NK-92 treated with Interleukin-12 subunit alpha and Interleukin-12 subunit beta, amount 100 ng/mL, for 24 hours (cell line): ENCODE measurements at places on chromosomes 6 and 20.

DNA sequence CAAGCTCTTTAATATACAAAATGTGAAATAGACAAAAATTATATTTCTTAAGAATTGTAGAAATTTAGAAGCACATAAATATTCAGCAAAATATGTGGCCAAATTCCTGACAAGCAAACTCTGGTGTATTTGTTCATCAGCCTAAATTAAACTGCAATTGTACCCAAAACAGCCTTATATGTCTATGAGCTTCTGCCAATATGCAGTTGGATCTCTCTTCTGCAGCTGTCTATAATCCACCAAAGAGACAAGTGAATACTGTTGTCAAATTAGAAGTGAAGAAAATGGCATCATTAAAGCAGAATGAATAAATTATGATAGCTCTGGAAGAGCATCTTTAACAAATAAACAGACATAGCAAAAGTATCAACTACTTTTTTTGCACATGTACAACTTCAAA, 755.7 kb downstream of the GRIK2 start:
- no peak for DNase-seq

DNA sequence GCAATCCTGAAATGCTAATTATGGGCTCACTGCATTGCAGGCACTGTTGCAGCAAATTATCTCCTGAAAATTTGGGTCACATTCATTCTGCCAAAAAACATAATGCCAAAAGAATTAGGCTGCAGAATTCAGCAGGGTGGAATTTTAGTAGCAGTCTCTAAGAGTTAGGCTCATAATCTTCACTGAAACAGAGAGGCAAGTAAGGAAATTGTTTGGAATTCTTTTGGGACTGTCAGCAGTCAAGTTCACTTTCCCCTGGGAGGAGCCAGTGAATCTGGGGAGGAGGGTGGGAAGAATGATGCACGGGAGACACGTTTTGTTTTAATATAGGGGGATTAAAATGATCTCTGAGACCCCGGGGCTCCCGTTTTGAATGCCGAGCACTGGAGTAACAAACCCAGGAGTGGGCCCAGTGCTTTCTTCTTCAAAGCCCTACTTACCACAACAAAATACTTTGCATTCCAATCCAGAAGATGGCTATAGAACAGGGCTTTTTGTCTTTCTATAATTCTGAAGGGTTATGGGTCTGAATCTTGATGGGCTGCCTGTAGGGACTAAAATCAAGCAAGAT, 44.7 kb downstream of the SOBP start:
- DNase-seq = no peak

GRCh38 chr20:34250005-34250404, 8.8 kb downstream of the ASIP start:
- DNase-seq = no peak

DNA sequence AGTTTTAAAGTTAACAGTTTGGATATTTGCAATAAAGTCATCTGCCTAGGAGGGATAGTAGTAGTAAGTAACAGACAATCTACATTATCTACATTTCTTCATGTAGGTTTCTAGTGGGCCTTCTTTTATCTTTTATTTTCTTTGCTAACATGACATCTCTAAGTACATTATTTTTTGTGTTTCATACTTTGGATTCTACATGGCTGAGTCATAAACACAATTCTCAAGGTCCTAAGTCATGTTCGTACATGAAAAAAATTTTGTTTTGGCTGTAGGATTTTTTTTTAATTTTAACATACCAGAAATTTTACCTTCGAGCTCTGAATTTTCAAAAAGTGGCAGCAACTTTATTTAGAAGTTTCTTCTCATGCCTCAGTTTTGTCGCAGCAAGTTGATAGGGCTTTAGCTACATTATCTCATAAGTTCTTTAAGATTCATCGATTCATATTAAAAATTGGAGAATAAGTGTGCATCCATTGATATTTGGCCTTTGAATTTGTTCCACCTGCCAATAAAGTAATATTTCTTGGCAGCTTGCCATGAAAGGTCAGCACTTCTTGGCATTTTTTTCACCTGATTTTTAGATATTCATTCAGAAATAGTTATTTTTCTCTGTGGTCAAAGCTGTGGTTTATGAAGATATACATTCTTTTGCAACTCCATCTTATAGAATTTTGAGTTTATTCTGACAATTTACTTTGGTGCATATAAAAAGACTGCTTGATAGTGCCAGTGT, 146.2 kb downstream of the GRIK2 start:
- no peak for DNase-seq

GRCh38 chr6:119002069-119002468, 67.1 kb upstream of the MCM9 start:
- DNase-seq = no peak
